HS-5 (cell line): ENCODE measurements at places on chromosomes 1 and 21.

DNA sequence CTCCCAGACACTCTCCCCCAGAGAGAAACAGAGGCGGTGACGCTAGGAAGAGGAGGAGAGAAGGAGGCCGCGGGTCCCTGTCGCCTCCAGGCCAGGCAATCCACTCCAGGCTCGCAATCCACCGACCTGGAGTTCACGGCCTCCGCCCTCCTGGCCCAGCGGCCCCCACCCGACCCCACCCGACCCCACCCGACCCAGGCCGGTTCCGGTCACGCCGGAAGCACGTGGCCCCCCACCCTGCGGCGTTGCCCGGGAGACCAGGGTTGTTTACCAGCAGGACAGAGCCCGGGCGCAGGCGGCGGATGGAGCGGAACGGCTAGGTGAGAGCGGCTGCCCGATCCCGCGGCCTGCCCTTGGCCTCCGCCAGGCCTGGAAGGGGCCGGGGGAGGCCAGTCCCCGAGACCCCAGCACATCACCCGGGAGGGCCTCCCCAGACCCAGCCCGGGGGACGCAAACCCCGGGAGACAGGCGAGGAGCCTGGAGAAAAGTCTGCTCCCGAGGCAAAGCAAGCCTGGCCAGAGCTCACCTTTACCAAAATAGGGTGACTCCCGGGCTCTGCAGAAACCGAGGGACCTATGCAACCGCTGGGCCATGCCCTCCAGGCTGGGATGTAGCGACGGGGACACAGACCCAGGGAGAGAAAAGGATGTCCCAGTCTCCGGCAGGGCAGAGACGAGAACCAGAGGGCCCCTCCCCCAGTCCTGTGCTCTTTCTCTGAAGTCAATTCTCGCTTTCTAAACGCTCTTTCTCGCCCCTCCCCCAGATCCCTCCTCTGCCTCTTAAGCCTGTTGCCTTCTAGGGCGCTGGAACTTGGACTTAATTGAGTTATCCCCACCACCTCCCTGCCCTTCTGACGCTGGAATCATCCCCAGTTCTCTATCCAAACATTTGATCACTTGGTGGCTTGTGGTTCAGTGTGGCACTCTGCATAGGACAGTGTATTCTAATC lies at the start of the genes PLA2G2C and UBXN10:
TSS of gene PLA2G2C (minus strand) at position 685 of the 949 bp plus-strand sequence. CDS start 9,155 bp downstream, outside the sequence.
TSS of gene UBXN10 (plus strand) at position 263 of the 949 bp plus-strand sequence. CDS start 4,466 bp downstream, outside the sequence.
- no peak for DNase-seq

DNA sequence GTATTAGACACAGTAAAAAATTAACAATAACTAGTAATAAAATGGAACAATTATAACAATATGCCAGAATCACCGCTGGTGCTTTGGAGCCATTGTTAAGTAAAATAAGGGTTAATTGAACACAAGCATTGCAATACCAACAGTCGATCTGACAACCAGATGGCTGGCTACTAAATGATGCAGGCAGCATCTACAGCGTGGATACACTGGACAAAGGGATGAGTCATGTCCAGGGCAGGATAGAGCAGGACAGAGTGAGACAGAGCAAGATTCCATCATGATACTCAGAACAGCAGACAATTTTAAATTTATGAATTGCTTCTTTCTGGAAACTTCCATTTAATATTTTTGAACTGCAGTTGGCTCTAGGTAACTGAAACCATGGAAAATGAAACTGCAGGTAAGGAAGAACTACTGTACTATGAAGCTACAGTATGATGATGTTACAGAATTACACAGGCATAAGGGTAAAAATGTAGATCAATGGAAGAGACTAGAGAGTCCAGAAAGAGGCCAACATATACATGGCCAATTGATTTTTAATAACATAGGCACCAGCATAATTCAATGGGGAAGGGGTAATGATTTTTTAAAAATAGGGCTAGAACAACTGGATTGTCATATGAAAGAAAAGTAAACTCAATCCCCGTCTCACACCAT lies 168.7 kb downstream of the RRAGC start:
- DNase-seq: no peak

DNA sequence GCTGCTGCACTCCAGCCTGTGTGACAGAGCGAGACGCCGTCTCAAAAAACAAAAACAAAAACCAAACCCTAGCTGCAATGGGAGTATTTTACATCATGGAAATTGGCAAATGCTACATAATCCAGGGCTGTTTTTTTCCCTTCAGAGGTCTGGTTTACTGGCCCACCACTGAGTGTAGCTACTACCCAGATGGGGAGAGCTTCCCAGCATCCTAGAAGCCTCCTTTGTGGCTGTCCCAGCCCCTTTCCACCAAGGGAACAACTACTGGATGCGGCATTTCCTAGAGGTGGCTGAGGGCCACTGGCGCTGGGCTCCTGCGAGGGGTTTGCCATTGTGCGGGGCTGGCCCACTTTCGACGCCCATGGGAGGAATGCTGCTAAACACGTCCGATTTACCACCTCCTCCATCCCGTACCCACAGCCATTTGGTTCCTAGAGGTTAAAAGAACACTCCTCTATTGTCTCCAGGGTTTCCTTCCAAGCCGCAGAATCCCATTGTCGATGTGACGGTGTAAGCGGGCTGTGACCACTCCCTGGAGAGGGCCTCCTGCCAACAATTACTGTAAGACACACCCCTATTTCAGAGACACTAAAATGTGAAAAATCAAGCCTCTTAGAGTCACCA lies 55.4 kb downstream of the RUNX3 start:
- no peak for DNase-seq

- DNase-seq: no peak
Observed at GRCh38 chr1:89822999-89823628, 2.3 kb downstream of the LRRC8D start.

DNA sequence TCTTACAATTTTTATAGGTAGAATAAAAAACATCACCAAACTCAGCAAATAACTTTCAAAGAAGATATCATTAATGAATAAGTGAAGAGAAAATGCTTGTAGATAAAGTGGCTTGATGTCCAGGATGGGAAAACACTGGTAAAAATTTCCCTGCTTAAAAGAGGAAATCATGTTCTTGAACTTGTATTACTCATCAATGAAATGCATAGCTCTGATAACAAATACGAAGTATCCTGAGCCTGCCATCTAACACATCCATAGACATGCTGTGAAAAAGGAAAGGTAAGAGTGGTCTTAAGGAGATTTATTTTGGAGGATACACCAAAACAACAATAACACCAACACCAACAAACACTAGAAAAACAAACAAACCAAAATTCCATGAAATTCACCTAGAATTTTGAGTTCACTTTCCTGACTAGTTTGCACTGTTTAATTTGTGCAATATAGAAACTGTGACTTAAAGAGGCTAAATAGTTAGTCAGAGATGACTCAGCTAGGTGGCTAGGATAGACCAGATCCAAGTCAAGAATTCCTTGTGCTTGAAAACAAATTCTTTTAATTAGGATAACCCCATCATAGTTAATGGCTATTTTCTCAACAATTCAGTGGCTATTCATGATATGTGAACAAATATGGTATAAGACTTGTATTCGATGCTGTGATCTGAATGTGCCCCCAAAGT lies 179.8 kb upstream of the KCNK2 start:
- peak; percentile 90 for DNase-seq

GRCh38 chr1:67190942-67191341 lies 24.7 kb downstream of the IL23R start:
- DNase-seq: no peak

- no peak for DNase-seq
Observed at GRCh38 chr1:74835051-74835450, 102.1 kb downstream of the TYW3 start.

DNA sequence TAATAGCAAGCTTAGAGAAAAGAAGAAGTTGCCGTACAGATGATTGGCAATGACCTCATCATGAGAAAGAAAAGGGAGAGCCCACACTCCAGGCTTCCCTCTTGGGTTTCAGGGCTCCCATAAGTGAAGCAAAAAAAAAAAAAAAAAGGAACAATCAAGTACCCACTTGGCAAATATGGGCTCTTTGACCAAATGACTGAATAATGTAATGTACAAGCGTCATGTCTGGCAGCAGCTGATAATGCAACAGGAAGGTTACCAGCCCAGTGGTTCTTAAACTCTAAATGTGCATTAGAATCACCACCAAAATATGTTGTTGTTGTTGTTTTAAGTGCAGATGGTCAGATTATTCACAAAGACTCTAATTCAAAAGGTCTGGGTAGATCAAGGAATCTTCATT lies 13.5 kb downstream of the TNFSF4 start:
- DNase-seq: peak; percentile 64

GRCh38 chr1:173332026-173332425 lies 124.9 kb upstream of the TNFSF4 start:
- DNase-seq: no peak

DNA sequence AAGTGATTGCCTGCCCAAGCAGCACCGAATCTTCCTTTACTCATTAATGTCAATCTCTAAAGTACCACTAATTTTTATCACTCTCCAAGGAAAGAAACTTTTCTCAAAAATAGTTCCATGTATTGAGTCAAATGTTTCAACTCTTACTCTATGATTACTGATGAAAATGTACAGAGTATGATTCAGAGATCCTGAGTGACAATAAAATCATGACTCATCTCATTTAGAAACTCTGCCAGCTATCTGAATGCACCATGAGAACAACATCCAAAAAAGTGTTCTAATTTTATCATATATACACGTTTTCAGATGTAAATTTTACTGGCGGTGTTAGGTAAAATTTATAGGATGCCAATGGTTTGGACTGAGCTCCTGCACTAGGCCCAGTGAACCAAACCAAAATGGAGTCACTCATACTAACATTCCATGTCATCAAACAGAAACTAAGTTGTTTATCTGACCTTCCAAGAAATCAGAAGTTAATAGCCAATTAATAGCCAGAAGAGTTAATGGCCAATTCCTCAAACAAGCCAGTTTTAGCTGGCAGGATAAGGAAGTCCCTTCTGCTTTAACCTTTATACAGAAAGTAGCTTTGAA lies 22.6 kb downstream of the PLPPR5 start:
- DNase-seq: peak; percentile 57

DNA sequence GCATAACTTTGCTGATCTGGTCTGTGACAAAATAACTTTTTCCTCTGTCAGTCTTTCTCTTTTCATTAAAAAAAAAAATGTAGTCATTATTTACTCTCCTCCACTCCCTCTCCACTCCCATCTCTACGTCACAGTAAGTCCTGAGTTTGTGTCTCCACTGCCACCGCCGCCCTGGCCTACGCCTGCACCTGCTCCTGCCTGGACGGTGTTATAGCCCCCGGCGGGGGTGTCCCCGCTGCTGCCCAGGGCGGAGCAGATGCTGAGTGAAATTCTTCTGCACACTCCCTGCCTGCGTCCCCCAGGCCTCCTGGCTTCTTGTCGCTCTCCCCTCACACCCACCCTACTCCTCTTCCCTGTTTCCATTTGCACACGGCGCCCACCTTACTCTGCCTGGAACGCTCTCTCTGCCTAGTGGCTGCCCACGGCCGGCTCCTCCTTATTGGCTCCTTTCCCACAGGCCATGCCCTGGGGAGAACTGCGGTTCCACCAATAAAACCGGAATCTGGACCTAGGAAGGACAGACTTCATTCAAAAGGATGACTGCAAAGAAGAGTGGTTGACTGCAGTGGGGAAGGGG lies 55.2 kb upstream of the C1orf174 start:
- DNase-seq: no peak

GRCh38 chr1:81113688-81114087 lies 687.0 kb upstream of the ADGRL2 start:
- no peak for DNase-seq

DNA sequence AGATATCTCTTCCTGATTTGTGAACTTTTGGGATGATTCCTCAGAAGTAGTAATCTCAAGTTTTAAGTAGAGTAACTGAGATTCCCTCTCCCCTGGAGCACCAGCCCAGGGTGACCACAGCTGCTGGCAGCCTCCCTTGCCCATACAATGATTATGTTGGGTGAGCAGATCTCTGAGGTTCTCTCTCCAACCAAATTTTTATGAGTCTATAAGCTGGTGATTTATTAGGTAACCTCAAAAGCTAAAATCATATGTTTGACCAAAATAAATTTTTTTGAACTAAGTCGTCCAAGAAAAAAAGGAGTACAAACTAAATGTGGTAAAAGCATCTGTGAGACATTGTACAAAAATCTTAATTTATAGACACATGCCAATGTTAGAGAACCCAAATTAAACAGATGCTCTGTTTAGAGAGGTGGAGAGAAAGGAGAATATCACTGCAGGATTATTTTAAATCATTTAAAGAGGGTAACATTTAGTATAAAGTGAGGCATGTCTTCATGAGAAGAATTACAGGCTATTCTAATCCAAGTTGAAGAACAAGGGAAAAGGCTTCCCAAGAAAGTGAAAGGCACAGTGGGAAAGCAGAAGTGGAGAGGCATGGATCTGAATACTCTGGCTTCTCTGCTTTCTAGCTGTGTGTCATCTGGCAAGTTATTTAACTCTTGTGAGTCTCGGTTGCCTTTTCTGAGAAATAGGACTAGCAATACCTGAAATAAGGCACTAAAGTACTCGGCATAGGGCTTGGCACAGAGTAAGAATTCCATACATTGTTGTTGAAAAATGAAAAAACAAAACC lies 2.5 kb downstream of the AKNAD1 start:
- no peak for DNase-seq

DNA sequence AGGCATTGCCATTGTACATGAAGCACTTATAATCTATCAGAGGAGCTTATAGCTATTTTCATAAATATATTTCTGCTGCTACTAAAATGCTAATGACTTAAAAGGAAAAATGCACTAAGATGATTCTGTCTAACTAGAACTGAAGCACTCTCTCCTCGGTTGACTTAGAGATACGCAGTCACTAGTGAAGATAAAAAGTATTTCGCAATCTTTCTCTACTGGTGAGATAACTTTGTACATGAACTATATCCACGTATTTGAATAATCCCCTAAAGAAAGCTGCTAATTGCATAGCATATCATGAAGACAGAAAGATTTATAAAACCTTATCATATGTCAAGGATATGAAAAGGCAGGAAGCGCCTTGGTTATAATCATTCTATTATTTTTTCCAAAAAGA lies 658.1 kb upstream of the PRMT6 start:
- no peak for DNase-seq

- no peak for DNase-seq
Observed at GRCh38 chr21:35359076-35359475, 310.0 kb upstream of the RUNX1 start.

GRCh38 chr1:184734980-184735379 lies 19.7 kb downstream of the EDEM3 start:
- DNase-seq: no peak

- no peak for DNase-seq
Observed at GRCh38 chr1:47754221-47754620, 243.0 kb downstream of the TRABD2B start.

- DNase-seq: no peak
Observed at GRCh38 chr1:21898326-21899200, 38.5 kb downstream of the HSPG2 start.

DNA sequence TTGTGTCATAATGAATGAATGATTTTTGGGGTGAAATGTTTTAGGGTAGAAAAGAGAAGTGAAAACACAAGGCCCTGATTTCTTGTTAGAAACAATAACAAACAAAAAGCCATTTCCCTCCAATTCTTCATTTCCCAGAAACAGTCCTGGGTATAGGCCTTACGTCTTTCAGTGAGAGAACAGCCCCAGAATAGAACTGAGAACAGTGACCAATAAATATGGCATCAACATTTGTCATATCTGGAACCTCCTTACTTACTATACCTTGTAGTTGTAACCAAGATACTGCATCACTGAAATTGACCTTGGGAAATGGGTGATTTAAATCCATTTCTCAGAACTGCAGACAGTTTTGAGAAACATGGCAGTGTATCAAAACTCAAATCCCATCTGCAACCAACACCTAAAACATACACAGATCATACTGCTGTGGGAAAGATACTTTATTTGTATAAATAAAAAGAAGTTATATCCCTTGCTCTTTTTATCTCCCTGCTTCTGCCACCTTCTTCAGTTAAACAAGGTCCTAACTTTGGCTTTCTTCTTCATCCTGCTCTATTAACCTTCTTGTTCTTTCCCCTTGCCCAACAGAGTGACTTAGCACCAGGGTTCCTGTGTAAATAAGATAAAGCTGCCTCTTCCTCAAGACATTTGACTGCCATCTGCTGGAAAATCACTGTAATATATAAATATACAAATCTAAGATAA lies 19.5 kb downstream of the XKR8 start:
- DNase-seq: no peak
